Epithelial cell of proximal tubule (primary cell): ENCODE measurements at places on chromosomes 3 and 15. TPM values are rescaled to one million over a fixed set of nuclear protein-coding genes. Genes with fewer than 3 reads are reported as not detected.

DNA sequence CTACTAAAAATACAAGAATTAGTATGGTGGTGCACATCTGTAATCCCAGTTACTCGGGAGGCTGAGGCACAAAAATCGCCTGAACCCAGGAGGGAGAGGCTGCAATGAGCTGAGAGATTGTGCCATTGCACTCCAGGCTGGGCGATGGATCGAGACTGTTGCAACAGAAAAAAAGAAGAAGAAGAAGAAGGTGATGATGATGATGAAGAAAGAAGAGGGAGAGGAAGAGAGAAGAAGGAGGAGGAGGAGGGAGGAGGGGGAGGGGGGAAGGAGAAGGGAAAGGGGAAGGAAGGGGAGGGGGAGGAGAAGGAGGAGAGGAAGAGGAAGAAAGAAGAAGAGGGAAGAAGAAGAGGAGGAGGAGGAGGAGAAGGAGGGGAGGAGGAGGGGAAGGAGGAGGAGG lies 33.2 kb upstream of the ZNF710 start:
- no peak for DNase-seq

DNA sequence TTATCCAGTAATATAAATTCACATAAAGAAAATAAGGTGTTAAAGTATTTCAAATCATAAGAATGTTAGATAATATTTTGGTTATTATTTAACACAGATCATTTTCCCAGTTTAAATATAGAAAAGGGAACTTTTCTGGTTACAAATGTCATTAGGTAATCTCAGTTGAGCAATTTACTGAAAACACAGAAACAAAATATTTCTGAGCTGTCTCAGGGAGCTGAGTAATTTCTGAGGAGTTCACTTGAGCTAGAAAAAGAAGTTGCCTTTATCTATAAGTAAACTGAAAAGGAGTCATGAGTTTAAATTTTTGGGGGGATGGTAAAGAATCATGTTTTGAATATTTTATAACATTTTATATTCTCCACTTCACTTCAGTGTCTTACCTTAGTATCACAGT lies 855.4 kb upstream of the ARPP21 start:
- DNase-seq = no peak

DNA sequence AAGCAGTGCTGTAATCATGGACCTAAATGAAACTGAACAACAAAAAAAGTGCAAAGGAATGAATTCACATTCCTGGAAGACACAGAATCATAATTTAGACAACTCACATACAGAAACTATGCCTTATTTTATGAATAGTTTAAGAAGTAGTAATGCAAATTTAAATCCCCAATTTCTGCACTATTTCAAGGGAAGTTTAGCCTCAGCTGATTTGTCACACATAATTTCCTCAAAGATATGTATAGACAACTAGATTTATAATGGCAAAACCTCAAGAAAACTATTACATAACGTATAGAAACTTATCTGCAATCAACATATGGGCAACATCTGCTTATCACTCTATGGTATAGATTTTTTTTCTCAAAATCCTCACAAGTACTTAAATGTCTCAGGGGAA lies 7.8 kb upstream of the PTX3 start:
- DNase-seq = no peak

DNA sequence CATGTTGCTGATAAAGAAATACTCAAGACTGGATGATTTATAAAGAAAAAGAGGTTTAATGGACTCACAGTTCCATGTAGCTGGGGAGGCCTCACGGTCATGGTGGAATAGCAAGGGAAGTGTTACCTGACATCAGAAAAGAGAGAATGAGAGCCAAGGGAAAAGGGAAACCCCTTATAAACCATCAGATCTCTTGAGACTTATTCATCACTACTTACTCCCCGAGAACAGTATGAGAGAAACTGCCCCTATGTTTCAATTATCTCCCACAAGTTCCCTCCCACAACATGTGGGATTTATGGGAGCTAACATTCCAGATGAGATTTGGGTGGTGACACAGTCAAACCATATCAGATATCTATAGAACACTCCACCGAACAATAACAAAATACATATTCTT lies 904.6 kb downstream of the PDCD6IP start:
- DNase-seq = no peak

DNA sequence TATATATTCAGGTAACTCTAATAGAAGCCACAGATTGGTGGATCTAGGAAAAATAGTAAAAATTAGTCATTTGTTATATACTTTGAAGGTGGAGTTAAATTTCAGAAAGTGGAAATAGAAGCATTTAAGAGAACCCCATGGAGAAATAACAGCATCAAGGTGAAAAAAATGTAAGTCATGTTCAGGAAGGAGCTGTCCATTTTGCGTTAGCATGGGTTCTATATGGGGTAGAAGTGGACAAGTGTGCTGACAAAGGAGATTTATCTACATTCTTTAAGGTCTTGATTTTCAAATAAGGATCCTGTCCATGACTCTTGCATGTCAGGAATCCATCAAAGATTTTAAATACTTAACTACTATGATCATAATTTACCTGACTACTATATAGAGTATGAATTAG lies 50.2 kb upstream of the ROBO1 start:
- DNase-seq = no peak

DNA sequence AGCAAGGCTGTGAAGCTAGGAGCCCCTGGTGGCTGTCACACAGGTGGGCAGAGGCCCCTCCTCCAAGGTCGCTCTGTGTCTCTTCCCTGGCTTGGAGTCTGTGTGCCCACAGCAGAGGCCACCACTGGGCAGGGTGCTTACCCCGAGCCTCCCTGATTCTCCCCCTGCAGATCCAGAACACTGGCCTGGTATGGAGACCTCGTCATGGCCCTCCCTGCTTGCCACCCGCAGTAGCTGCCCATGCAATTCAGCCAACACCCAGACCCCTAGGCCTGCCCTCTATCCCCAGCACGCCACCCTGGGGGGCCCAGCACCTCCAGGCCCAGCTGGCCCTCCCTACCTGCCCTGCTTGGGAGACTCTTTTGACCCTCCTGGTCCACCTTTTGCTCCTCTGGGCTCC lies 5.5 kb upstream of the RHO start:
- no peak for DNase-seq

GRCh38 chr3:172673210-172673679 lies 37.6 kb downstream of the NCEH1 start:
- DNase-seq = no peak

- DNase-seq = no peak
These were observed 28.7 kb downstream of the ADAMTSL3 start for GRCh38 chr15:83682476-83683088.

DNA sequence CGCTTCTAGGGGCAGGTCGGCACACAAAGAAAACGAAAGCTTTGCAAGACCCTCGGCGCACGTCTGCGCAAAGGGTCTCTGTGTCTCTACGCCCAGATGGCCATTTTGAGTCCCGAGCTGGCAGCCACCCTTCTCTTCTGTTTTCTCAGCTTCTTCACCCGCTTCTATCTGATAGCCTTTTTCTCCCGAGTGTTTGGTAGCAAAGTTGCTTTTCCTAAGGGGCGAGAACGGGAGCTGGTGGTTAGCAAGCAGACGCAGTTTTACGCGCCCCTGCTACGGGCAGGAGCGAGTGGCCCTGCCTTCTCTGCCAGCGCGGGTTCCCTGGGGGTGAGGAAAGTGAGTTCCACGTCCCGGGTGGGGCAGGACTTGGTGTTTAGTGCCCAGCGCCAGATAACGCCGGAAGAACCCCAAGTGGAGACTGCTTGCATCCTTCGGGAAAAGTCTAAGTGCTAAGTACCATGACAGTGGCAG lies 2.9 kb upstream of the MKRN2 start:
- DNase-seq = no peak

DNA sequence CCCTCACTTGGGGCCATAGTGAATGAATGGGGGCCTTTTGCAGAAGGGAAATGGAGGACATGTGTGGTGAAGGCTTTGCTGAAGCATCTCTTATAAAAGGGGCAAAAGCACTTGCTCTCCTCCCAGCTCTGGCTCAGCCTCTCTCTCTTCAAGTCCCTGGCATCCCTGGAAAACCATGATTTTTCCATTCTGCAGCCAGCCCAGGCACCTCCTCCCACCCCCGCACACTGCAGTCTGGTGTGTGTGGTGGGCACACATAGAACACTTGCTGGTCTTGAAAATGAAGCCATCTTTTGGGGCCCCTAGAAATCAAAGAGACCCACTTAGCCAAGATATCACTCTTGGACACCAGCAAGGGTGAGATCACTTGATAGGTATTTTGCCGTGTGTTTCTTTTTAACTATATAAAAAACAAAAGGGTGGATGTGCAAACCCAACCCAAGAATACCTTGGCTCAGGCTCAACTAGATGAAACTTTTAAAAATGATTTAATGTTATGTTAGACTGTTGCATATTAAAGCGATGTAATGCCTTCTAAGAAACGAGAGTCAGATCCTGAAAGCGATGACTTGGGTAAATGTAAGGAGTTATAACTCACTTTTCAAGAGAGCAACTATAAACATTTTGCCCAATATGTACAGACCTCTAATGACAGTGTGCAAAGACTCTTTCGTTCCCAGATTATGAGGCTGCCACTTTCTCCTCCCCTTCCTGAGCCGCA lies 16.4 kb upstream of the ALDH1A3 start:
- no peak for DNase-seq

- no peak for DNase-seq
These were observed 139.9 kb downstream of the SRGAP3 start for GRCh38 chr3:9109568-9109914.

DNA sequence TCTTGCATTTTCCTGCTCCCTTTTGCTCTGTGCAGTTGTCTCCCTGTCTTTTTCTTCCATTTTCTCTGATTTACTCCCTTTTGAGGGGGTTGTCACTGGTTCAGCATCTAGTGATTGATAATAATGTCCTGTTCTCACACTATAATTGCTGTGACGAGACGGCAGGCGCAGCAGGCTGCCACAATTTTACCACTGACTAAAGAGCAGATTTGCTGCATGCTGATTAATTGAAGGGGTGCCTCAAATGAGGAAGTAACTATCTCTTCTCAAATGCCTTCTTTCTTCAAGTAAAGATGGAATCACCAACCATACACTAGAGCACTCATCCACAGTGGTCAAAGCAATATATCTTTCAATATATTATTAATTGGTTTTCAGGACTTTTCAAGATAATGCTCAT lies 219.3 kb downstream of the CBLB start:
- DNase-seq = no peak

DNA sequence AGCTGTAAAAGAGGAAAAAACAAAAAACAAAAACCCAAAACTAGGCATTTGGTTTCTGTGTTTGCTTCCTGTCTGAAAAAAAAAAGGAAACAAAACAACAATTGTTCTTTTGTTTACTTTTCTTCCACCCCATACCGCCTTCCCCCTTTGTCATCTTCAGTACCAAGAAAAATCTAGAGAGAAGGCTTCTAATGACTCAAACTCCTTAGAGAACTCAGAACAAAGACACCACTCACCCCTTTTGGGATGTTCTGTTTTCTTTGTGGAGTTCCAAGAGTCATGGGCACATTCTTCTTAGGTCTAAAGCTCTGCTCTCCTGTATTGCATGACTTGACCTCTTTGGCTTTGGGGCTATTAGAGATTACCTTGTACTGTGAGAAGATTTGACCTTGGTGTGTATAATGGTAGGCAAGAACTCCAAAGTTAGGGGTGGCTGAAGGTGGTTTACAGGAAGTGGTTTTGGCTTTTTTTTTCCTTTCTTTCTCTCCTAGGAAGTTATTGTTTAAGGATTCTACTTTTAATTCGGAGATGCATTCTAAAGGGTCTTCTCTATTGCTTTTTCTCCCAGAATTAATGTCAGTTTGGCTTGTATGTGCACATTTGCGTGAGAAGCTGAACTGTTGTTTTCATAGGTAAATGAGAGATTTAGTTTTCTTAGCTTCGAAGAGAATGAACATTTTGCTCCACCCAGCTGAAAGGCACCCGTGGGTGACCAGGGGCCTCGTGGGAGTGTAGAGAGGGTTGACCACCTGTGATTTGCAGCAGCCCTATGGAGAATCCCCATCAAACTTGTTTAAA lies 39.5 kb upstream of the ZBTB20 start:
- DNase-seq = no peak

DNA sequence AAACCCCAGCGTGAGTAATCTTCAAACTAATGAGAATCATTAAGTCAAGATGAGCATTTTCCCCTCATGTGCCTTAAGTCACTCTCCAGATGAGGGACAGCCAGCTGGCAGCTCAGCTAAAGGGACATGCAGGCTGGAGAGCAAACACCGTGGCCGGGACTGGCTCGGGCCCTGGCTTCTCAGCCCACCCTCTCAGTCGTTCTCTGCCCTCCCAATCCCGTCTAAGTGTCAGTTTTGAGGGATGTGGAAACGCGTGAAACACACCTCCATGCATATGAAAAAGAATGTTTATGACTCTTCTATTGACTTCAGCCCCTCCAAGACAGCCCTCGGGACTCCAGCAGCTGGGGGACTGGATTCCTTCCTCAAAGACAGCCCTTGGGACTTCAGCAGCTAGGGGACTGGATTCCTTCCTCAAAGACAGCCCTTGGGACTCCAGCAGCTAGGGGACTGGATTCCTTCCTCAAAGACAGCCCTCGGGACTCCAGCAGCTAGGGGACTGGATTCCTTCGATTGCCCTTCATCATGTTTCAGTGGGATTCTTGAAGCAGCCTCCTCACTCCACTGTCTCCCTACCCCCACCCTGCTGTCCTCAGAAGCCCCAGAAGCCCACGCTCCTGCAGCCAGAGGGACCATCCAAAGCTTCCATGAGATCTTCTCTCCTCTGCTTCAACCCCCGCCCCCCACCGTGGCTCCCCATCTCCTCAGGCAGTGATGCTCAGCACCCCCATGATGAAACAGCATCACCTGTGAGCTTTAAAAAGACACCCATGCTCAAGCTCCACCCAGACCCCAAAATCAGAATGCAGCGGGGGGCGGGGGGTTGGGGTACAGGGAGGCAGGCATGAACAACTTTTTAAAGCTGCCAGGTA lies 228.9 kb downstream of the XXYLT1 start:
- DNase-seq = no peak

GRCh38 chr3:160720123-160720746 lies 35.8 kb upstream of the PPM1L start:
- no peak for DNase-seq

- no peak for DNase-seq
These were observed 59.5 kb downstream of the FAIM start for GRCh38 chr3:138668107-138668506.

ZNF662 gene
- total RNA-seq = 1.7 and 6.3 TPM in 2 replicates

FSTL1 gene
- 179 and 235 TPM in 2 replicates for total RNA-seq

HTD2 gene
- 6.1 and 7.3 TPM in 2 replicates for total RNA-seq

FBXO40 gene
- not detected in 2 replicates for total RNA-seq

CCR4 gene
- total RNA-seq = not detected in 2 replicates

HYAL1 gene
- total RNA-seq = 1.3 and 2.2 TPM in 2 replicates
